ENCODE measurements at places on chromosomes 4 and X.

DNA sequence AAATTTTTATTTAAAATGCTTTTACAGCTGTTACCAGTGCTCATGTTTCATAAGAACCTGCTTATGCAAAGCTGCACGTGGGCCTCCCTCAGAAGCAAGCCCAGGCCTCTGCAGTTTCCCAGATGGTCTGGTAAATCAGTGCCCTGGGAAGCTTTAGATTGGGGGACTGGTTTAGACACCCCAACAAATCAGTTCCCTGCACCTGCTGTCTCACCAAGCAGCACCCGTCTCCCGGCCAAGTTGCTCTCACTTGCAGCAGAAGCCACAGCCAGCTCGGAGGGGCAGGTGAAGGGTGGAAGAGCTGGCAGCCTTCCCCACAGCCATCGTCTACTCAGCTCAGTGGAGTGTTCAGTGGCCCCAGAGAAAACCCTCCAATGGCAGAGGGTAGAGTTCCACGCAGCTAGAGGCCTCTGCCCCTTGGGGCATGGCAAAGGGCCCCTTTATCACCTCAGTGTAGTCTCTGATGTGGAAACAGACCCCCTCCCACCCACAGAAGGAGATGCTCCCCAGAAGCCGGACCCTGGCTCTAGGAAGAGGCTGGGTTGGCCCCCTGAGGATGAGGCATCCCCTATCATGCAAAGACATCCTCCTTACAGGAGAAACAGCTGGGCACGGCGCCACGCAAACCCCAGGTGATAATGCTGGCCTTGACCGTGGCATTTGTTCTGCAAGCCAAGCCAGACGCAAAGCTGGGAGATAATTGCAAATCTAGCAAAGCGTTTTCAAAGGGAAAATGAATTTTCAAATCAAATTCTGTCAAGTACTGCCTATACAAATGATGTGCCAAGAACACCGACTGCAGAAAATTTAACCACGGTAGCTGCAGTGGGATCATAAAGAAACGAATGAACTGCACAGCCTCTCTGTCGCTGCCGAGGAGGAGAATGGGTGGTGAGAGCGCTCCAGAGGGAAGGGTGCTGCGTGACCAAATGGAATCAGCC, 51.9 kb downstream of the ZFYVE28 start:
- DNase-seq, result no peak

DNA sequence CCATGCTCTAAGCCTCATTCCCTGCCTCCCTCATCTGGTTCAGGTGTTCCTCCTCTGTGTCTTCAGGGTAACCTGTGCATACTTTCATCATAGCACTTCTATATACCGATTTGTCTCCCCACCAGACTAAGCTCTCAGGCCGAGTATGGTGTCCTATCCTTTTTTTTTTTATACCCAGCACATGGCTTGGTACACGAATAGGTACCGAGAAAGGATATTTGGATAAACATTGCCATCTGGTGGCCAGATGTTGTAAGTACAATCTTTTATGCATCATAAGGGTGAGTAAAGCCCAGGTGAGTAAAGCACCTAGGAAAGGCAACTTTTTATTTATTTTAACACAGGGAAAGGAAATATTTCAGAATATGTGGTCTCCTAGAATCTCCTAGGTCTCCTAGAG, 68.4 kb downstream of the MID2 start:
- DNase-seq, result peak; percentile 8

DNA sequence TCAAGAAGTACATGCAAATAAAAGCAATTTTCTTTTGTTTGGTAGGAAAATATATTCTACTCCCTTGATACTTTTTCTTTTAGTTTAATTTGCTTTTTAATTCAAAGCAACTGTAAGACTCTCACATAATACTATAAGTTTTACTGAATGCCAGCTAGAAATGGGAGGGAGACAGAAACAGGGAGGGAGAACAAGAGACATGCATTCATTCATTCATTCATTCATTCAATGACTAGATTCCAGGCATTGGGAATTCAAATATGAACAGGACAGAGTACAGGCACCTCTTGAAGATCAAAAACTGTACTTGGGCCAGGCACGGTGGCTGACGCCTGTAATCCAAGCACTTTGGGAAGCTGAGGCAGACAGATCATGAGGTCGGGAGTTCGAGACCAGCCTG, 85.6 kb downstream of the THOC2 start:
- no peak for DNase-seq

- DNase-seq, result no peak
Measured at GRCh38 chr4:65227628-65228027, 442.7 kb downstream of the EPHA5 start.

- DNase-seq, result no peak
Measured at GRCh38 chr4:80065601-80066000, 7.4 kb downstream of the ANTXR2 start.

DNA sequence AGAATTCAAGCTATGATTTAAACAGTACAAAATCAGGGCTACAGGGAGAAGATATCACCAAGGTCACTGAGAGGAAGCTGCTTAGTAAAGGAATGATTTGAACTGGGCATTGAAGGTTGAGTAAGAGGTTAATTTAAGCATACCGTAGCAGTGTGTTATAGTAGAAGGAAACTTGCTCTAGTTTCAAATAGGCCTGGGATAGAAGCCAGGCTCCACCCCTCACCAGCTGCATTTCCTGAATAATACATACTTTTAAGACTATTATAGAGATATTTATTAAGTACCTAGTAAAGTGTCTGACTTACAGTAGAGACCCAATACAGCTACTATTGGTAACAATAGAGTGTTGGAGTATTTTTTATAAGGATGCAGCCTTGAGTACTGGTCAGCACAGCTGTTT, 118.0 kb upstream of the GLRA2 start:
- DNase-seq, result no peak

DNA sequence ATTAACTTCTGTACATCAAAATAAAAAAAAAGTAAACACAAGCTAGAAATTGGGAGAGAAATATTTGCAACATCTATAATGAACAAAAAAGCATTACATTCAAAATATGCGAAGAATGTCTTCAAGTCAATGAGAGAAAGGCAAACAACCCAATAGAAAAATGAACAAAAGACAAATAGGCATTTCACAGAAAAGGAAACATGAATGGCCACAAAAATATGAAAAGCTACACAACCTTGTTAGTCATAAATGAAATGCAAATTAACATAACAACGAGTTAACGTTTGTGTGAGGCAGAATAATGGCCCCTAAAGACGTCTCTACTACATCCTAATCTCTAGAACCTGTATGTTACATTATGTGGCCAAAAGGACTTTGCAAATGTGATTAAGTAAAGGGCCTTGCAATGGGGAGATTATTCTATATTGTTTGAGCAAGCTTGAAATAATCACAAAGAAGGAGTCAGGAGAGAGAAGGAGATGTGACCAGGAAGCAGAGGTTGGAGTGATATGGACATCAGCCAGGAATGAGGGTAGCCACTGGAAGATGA, 86.8 kb downstream of the WDFY3 start:
- DNase-seq, result no peak

DNA sequence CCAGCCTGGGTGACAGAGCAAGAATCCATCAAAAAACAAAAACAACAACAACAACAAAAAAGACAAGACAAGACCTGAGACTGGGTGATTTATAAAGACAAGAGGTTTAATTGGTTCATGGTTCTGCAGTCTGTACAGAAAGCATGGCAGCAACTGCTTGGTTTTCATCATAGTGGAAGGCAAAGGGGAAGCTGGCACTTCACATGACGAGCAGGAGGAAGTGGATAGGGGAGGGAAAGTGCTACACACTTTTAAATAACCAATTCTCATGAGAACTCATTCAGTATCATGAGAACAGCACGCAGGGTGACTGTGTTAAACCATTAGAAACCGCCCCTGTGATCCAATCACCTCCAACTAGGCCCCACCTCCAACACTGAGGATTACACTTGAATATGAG, 28.4 kb upstream of the SLC10A7 start:
- no peak for DNase-seq

GRCh38 chr4:70570796-70571195, 21.3 kb upstream of the AMBN start:
- no peak for DNase-seq

DNA sequence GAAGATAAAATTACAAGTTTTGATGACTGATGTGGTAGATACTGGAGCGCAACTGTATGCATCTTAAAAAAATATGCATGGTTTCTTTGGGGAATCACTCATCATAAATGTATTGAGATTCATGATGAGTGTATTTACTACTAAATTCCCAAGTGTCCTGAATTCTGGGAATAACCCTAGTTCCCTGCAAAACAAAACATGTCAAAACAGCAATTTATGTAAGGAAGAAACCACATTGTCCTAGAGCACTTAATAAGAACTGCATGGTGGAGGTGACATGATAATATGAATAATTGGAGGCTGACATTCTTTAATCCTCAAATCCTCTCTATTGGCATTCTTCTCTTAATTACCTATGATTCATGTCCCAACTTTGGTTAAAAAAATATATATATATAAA, 1804.7 kb downstream of the STIM2 start:
- no peak for DNase-seq

DNA sequence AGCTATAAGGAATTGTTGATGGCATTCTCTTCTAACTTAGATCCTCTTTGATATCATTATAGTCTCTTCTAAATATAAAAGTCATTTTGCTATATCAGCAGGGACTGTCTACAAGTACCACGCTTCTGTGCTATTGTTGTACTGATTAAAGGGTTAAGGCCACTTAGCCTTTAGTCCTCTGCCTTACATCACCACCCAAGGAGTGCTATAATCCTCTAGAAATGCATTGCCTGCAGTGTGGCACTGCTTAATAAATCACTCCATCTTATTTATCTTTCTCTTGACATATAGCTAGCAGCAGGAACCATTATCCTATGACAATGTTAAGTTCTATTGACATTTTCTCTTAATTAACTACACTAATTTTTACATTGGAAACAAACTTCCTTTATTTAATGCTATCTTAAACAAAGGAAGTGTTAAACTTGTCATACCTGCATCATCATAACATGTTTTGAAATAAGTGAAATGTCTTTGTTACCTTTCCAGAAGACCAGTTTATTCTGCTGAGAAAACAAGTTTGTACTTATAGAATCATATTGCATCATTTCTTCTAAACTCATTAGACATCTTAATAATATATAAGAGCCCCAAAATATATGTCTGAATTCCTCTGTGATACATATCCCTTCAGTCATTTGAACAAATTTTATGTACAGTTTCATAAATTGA, 360.9 kb upstream of the ATOH1 start:
- DNase-seq, result no peak

- no peak for DNase-seq
Measured at GRCh38 chr4:185902654-185903053, 90.7 kb upstream of the SORBS2 start.

GRCh38 chr4:11878241-11878640, 449.5 kb upstream of the HS3ST1 start:
- no peak for DNase-seq

GRCh38 chr4:2893772-2894171, 50.1 kb downstream of the ADD1 start:
- DNase-seq, result no peak

DNA sequence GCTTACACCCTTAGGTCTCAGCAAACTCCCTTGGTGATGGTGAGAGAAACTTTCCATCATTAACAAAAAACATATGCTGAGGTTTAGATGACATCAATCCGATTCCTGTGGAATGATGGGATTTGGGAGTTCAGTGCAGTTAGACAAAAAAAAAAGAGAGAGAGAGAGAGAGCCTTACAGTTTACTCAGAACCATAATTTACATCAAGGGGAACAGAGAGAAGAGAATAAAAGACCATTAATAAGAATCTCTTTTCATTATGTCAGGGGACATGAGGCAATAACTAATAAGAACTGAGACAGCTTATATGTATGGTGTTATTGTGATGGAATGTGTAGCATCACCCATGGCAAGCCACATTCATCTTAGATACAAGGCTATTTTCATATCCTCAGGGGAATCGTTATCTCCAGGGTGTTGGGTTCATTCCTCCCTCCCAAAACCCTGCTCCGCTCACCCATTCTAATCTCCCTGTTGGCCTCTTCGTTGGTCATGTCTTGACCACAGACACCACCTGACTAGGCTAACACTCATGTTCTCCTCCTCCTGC, 175.7 kb upstream of the MXRA5 start:
- DNase-seq, result no peak

GRCh38 chr4:173446416-173446815, 47.5 kb upstream of the SCRG1 start:
- DNase-seq, result no peak

GRCh38 chr4:721261-722168, 15.9 kb downstream of the PCGF3 start:
- DNase-seq, result no peak

GRCh38 chr4:128600996-128601871, 208.3 kb upstream of the JADE1 start:
- DNase-seq, result no peak
